T1000 (cell line): ENCODE measurements at places on chromosomes 6 and 20.
A peak's percentile ranks its signal among the peaks of the same experiment; 100 is the strongest.

DNA sequence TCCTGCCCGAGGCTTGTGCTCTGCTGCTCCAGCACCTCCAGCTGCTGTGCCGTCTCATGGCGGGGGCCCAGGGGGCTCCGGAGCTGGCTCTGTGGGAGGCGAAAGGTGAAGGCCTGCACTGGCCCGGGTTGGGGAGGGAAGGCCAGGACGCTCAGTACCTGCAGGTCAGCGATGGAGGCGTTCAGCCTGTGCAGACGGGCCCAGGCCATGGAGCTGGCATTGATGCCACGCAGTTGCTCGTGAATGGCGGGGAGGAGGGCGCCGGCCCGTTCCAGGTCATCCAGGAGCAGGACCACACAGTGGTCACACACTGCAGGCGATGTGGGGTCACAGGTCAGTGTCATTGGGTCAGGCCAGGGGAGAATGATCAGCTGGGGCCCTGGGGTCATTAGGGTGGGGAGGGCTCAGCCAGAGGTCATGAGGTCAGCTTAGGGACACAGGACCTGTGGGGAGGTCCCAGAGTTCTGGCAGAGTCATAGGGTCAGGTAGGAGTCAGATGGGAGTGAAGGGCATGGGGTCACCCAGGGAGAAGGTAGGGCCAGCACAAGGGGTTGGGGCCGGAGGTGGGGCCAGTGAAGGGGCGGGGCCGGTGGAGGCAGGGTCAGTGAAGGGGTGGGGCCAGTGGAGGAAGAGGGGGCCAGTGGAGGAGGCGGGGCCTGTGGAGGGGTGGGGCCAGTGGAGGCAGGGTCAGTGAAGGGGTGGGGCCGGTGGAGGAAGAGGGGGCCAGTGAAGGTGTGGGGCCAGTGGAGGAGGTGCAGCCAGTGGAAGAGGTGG, 18.0 kb downstream of the ADRM1 start:
- no peak for DNase-seq

DNA sequence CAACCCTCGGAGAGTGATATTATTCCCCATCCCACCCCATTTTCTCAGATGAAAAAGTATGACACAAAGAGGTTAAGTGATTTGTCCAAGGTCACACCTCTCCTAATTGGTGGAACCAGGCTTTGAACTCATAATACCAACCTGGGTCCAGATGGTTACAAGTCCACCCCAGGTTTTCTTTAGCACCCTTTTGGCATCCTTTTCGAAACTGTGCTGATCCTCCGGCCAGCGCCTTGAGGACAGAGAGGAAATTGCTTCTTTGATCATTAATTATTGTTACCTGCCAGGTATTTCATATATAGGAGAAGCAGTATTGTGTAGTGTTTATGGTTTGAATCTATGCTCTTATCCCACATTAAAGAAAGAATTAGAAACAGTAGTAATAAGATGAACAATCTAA, 29.3 kb upstream of the PDYN start:
- DNase-seq: no peak

DNA sequence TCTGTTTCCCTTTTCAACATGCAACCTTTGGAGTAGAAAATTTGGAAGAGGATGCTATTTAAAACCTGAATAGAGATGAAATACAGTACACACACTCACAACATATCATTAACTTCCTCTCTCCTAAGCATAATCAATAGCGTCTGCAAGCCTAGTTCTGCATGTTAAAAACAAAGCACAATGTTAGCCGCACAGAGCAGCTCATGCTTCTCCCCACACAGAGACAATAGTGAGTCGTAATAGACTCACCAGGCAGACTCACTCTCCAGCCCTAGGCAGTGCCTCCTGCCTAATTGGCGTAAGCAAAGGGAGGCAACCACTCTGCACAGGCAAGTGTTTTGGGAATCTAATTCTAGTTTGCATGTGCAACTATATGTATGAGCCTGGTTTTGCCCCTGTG, 45.8 kb upstream of the ARID1B start:
- DNase-seq: peak; percentile 2

DNA sequence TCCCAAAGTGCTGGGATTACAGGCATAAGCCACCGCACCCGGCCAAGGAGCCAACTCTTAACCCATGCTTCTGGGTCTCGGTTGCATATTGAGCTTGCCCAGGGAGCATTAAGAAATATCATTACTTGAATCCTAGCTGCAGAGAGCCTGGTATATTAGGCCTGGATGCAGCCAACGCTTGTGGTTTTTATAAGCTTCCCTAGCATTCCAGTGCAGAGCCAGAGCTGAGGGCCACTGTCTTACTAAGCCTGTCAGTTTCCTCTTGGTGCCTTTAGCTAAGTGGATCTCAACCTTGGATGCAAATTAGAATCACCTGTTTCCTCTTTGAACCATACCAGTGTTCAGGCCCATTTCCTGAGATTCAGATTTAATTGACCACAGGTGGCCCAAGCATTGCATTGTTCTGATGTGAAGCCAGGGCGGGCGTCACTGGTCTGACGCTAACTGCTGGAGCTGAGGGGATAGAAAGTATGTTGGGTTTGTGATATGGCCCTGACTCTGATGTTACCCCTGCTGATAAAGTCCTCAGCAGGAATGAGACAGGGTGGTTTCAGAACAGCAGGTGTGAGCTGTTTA, 76.3 kb downstream of the BTBD3 start:
- DNase-seq: no peak

DNA sequence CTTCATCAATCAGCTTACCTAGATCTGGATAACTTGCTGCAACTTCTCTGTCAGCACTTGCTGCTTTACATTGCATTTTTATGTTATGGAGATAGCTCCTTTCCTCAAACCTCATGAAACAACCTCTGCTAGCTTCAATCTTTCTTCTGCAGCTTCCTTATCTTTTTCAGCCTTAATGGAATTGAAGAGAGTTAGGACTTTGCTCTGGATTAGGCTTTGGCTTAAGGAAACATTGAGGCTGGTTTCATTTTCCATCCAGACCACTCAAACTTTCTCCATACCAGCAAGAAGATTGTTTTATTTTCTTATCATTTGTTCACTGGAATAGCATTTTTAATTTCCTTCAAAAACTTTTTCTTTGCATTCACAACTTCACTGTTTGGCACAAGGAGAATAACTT, 48.8 kb upstream of the PAK5 start:
- no peak for DNase-seq

- DNase-seq: no peak
These were observed 54.8 kb downstream of the GPX5 start for GRCh38 chr6:28580475-28580874.
